ENCODE measurements at places on chromosomes 1 and 21.

GRCh38 chr1:173549813-173550212 is 53.1 kb downstream of the SLC9C2 start:
- DNase-seq: no peak

DNA sequence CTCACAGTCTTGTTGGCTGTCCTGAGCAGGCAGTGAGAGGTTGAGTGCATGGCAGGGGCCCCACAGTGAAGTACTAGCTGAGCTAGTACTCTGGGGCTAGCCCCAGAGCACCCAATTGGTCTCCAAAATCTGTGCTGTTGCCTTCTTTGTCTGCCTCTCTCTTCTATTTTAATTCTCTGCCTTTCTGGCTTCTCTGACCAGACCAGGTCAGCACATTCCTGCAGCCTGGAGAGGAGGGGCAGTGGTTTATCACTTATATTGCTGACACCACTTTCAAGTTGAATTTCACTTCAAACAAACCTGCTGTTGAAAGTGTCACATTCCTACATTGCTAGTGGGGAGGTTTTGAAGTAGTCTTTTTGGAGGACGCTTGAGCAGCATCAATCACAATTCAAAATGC is 628.7 kb downstream of the PTPRU start:
- DNase-seq: no peak

- no peak for DNase-seq
Observed at GRCh38 chr1:53734650-53735211, 4.2 kb downstream of the GLIS1 start.

GRCh38 chr1:200954434-200954833 is 59.7 kb downstream of the INAVA start:
- no peak for DNase-seq

GRCh38 chr1:151831605-151832004 is at the start of gene RORC:
Gene RORC, minus strand, starts transcription at chr1:151831802. Its CDS starts 38 bp downstream, at chr1:151831764.
- DNase-seq: no peak

DNA sequence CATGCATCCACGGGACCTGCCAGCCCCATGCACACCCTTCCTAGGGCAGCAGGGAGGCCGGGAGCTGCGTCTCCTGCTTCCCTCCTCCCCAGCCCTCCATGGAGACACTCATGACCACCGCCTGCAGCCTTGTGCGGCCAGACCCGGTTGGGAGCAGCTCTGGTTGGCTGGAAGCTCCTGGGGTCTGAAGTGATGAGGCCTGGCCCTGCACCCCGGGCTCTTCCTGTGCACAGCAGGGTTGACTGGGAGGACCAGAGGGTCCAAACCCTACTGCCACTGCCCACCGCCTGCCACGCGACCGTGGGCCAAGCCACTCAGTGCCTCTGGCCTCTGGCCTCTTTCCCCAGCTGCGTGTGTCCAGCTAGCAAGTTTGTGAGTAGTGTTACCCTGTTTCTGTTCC is 111.1 kb upstream of the COL6A1 start:
- DNase-seq: no peak
